ENCODE measurements at places on chromosomes 6 and 20.

DNA sequence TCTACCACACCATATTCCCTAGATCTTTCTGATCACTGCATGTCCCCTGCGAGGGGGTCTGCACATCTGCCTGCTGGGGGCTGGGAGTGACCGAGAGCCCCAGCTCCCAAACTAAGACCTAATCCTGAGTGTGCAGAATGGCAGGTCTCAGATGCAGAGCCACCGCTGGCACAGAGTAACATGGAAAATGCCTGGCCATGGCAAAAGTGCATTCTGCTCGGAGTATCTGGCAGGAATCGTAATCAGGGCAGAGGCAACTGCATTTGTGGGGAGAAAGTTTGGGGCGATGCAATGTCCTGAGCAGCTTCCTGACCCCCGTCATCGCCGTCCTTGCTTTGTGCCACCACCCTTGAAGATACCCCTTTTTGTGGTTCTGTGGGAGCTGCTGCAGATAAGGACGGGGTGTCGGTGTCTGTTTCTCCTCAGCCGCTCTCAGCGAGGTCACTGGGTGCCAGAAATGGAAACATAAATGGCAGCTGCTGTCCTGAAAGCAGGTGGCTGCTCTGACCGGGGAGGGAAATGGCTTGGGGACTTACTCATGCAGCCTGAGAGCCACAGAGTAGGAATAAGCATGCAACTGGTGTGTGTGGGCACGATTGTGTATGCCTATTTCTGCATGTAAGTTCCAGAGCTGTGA is 157.9 kb downstream of the LY86 start:
- DNase-seq, result no peak

DNA sequence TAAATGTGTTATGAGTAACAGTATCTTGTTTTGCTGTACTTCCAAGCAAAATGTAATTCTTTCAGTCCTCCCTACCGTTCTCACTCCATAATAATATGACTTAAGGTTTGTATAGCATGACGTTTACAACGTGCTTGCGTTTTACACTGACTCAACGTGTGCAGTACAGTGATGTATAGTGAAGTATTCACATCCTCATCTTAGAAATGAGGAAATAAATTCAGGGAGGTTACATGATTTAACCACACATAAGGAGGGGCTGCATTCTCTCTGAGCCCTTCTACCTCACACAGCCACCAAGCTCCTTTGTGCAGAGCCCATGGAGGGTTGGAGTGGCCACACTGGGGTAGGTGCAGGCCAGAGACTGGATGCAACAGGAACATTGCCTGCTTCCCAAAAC is 164.5 kb downstream of the MTHFD1L start:
- DNase-seq, result no peak

GRCh38 chr6:11702500-11703130 is 76.0 kb downstream of the ADTRP start:
- no peak for DNase-seq

GRCh38 chr6:5423251-5423650 is 161.9 kb downstream of the FARS2 start:
- DNase-seq, result no peak

GRCh38 chr20:59395729-59396128 is 95.3 kb downstream of the EDN3 start:
- no peak for DNase-seq

- DNase-seq, result no peak
Observed at GRCh38 chr6:17967668-17968518, 19.5 kb downstream of the KIF13A start.

DNA sequence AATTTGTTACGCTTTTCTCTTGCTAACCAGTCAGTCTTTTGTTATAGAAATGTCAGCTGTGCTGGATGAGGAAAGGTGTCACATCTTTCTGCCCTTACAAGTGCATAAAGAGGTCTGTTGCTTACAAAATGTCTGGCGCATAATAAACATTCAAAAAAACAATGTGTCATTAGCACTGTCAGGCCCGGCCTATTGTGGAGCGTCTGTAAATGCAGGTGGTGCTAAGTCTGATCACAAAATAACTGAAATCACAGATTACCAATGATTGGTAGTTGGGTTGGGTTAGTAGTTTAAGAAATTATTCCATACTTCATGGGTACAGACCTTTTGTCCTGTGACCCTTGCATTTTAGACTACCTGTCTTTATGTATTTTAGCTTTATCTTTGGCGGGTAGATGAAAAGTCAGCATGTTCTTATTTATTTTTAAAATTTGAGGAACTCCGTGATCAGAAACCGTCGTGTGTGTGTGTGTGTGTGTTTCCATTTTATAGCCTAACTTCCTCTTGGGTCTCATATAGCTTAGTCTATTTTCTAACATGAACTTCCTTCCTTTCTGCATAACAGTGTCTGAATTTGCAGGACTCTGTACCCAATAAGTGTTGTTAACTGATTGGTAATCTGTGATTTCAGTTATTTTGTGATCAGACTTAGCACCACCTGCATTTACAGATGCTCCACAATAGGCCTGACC is 88.1 kb upstream of the IFNGR1 start:
- no peak for DNase-seq

DNA sequence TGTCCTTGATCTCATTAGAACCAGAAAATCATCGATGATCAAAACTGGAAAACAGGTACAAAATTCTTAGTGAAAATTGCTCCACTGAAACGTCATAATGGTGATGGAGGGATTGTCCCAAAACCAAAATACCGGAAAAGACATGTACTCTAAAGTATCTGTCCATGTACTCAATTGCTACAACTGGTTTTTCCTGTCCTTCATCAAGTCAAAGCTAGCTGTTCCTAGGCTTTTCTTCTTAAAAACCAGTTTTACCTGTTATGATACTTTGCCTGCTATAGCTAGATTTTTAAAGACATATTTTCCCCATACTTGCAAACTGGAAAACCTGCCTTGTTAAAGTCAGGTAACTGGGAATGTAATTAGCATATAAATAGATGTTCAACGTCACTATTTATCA is 50.5 kb upstream of the LRRC1 start:
- DNase-seq, result no peak

GRCh38 chr6:144335311-144335861 is 50.3 kb downstream of the UTRN start:
- DNase-seq, result no peak

DNA sequence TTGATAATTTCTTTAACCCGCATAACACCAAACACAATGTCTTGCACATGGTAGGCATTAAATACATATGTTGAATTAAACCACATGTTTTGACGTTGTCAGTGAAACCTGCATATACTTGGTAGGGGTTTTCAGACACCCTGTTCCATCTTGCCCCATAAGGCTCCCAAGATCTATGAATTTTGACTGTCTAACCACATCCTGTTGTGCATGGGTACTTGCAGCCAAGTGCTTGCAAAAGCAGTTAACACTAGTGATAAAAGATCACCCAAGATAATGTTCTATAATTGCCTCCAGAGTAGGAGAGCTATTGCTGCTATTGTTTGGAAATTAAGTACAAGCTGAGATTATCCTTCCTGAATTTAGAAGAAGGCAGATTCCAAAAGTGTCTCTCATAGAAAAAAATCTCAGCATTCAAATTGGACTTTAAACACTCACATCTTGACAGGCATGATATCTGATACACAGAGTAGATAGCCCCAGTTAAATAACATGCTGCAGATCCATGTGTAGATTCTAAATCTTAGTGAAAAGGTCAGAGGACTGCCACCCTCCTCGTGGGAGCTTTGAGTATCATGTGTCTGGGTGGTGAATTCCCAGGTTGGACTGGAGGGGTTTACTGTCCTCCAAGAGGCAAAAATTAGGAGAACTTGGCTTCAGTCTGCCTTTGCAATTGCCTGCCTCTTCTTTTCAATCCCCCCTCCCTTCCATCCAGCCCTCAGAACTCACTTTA is 25.8 kb upstream of the CCN6 start:
- no peak for DNase-seq

- DNase-seq, result no peak
Observed at GRCh38 chr6:82072751-82073150, 174.8 kb downstream of the IBTK start.

Data from activated CD8-positive, alpha-beta memory T cell treated with anti-CD3 and anti-CD28 coated beads, Interleukin-2, amount 50 U/mL, for 4 hours (primary cell).